ENCODE measurements at places on chromosomes 11 and 22.

DNA sequence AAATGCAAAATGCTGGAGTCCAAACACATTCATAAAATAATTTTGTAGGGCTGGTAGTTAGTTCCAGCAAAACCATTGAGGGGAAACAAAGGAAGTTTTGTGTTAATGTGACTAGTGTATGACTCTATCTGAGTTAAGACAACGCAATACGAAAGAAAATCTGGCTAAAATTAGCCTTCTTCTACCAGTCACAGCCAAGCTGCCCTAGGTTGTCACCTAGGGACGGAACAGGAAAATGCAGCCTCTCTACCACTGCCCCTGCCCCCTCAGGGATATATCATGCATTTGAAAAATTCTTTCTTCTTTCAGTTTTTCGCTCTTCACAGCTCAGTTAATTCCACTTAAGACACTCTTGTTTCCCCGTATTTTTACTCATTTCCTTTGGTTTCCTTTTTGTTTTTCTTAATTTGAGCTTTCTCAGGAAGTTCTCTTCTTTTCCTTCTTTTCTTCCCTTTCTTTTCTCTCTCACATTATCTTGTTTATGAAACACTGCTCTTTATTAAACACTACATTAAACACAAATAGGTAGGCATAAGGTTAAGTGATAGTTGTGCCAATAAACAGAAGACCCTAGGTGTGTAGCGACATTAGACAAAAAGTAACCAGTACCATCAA lies 30.6 kb downstream of the KIRREL3 start:
- DNase-seq: no peak

DNA sequence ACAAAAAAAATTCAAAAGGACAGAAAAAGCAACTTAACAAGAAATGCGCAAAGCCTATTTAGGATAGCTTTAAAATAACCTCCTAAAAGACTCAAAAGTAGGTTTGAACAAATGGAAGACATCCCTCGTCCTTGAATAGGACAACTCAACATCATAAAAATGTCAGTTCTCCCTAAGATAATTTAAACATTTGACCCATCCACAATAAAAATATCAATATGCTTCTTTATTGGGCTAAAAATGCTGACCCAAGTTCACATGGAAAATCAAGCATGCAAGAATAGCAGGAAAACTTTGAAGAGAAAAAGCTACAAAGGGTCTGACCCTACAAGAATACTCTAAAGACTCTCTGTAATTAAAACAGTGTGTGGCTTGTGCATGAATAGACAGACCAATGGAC lies 12.1 kb upstream of the KCTD17 start:
- no peak for DNase-seq

- no peak for DNase-seq
Measured at GRCh38 chr22:25114369-25115362, 85.0 kb upstream of the CRYBB3 start.

GRCh38 chr11:6253197-6253596 lies 6.4 kb upstream of the CCKBR start:
- no peak for DNase-seq
